ENCODE measurements at places on chromosomes 12 and 14. TPM values are rescaled to one million over a fixed set of nuclear protein-coding genes. Genes with fewer than 3 reads are reported as not detected.

DAO gene
- total RNA-seq = not detected

FAM222A gene
- 1.4 TPM for total RNA-seq

CISTR gene
- not detected for total RNA-seq

C14orf93 gene
- 9.2 TPM for total RNA-seq
